ENCODE measurements at places on chromosomes 5 and 9. TPM values are rescaled to one million over a fixed set of nuclear protein-coding genes. Genes with fewer than 3 reads are reported as not detected.

The CDH9 gene
- not detected for total RNA-seq

The SEMA5A gene
- total RNA-seq: 42.3 TPM

The CDC20B gene
- total RNA-seq: not detected

The CTSV gene
- 0.36 TPM for total RNA-seq

The SPOCK1 gene
- total RNA-seq: 221 TPM

The HARS2 gene
- total RNA-seq: 31.5 TPM

The UGT3A1 gene
- total RNA-seq: not detected

The TRIM36 gene
- total RNA-seq: 0.36 TPM

The CCDC192 gene
- total RNA-seq: not detected

The LRRTM2 gene
- total RNA-seq: 0.88 TPM

The TCERG1 gene
- total RNA-seq: 43.6 TPM

The RNF183 gene
- total RNA-seq: not detected

The IFNA21 gene
- total RNA-seq: not detected

The LCN2 gene
- total RNA-seq: not detected

The MOB3B gene
- total RNA-seq: under 0.01 TPM

The BAAT gene
- under 0.01 TPM for total RNA-seq

The OTP gene
- under 0.01 TPM for total RNA-seq

The DHX29 gene
- 36.8 TPM for total RNA-seq

The TXNDC8 gene
- total RNA-seq: not detected

The SLC6A18 gene
- total RNA-seq: not detected

Measured in osteoblast (primary cell).